ENCODE measurements at places on chromosomes 7 and 10.

DNA sequence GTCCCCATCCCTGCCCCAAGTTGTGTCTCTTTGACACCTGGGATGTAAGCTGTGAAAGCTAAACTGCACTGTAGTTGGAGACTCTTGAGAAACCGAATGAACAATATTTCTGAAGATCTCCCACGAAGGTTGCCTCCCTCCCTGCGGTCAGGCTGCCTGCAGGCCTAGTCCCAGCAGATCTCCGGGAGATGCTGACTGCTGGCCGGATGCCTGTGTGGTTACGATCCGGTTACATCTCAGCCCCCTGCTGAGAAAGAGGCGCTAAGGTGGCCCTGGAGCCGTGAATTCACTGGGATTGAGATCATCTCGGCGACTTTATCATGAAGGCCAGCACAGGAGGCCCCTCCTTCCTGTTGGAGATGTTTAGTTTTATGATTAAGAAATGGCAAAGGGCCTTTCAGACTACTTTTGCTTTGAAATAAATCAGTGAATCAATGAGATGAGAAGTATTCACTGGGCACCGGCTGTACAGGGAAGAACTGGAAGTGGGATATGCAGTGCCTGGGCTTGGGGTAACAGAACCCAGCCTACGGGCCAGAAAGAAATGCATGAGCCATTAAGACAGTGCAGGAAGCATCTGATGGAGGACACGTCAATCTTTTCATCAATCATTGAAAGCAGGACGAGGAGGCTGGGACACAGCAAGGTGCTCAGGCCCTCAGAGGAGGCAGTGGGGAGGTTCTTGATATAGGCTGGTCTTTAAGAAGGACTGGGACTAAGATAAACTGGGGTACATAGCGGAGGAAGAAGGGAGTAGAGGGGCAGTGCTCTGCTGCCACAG, 177.6 kb downstream of the PRKAG2 start:
- DNase-seq: no peak

GRCh38 chr7:266851-267840, 22.8 kb upstream of the FOXL3 start:
- no peak for DNase-seq

- DNase-seq: no peak
These were observed 11.1 kb downstream of the HOXA4 start for GRCh38 chr7:27119412-27119911.

DNA sequence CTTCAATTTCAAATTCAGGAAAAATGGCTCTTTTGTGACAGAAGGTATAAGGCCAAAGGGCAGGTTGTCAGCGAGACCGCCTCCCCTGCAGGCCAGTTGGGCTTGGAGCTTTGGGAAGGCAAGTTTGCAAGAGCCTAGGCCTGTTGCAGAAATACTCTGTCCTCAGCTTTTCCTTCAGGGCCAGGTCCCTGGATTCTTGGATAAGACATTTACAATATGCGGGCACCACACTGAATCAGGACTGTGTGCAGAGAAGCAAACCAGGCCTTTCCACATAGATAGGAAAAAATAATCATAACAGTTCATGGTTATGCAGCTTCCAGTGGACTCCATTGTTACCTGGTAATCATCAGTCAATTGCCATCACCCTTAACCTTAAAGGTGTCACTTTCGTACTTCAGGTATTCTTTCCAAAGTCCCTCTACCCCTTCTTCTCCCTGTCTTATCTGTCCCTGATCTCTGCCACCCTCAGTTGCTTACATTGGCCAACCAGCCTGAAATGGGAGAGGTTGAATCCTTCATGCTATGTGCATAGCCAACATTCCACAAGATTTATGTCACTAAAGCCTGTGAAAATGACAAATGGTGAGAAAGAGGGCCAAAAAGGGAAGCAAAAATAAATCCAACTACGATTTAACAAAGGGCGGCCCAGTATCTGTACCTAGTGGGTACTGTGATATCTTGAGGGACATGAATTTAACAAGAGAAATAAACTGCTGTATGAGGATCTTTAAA, 304.5 kb upstream of the NFE2L3 start:
- DNase-seq: no peak

DNA sequence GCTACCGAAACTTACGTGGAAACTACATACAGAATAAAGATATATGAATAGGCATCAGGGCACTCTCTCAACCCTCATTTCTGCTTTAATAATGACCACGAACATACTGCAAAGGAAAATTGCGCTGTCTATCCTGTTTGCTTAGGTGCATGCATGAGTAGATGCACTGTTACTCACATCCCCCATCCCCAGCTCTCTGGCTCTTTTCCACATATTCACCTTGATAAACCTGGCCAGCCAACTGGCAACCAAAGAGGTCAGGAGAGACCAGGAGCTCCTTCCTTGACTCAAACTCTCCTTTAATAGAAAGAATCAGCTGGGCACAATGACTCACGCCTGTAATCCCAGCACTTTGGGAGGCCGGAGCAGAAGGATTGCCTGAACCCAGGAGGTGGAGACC, 29.6 kb downstream of the HIBADH start:
- DNase-seq: no peak

DNA sequence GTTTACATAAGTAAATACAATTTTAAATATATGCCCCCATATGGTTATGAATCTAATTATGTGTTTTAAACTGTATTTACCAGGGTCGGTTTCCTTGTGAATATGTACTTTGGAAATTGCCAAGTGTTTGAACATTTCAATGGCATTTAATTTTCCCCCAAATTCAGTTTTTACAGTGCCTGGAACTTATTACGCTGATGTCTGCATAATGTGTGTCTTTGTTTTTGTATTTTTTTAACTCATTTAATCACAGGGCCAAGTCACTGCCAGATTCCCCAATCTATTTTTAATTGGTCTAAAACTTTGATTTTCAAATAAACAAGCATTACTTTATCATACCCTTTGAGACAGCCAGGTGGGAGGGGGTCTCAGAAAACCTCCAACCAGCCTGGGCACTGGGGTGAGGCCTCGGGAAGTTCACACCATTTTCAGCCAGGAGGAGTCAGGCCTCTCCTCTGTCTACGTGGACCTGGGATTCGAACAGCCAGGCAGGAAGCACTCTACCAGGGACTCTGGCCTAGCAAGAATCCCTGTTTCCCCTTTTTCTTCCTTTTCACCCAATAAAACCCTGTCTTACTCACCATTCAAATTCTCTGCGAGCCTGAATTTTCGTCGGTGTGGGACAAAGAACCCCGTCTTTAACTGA, 151.5 kb upstream of the COL1A2 start:
- DNase-seq: no peak

- DNase-seq: no peak
These were observed 687 bp downstream of the EPDR1 start for GRCh38 chr7:37920849-37921805.

Measured in stimulated activated CD4-positive, alpha-beta T cell treated with anti-CD3 and anti-CD28 coated beads, Interleukin-1b, Interleukin-23, amount 100 ng/mL, for 1 hour (primary cell).